ENCODE measurements at places on chromosomes 2 and 18.

- no peak for DNase-seq
Observed at GRCh38 chr2:180158961-180159360, 151.9 kb upstream of the CWC22 start.

GRCh38 chr2:179571252-179571651, 290.2 kb downstream of the ZNF385B start:
- no peak for DNase-seq

- DNase-seq, result no peak
Observed at GRCh38 chr2:204024503-204024902, 87.9 kb downstream of the ICOS start.

DNA sequence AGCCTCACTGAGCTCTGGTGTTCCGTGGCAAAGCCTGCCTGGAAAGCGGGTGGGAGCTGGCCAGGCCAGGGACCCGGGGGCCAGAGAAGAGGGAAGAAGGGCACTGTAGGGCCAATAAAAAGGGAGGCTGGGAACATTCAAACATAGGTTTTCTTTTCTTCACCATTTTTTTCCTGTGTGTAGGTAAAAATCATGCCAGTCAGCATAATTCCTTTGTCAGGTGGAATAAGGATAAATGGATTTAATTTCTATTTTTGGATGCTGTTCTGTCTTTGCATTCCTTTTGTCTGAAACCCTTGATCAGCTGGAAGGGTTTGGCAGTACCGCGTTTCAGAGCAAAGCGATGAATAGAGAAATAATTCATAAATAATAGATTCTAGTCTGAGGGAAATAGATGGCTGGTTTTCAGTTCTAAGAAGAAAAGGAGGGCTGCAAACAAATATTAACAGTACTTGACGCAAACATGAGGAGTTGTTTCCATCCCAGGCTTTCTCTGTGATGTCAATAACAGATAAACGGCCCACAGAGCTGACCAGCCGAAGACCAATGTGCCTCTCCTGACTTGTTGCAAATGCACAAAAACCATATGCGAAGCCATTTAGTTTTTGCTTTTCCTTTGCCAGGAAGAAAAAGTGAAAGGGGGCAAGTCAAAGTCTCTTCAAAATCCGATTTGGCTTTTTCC, 384.4 kb downstream of the TSN start:
- DNase-seq, result no peak

DNA sequence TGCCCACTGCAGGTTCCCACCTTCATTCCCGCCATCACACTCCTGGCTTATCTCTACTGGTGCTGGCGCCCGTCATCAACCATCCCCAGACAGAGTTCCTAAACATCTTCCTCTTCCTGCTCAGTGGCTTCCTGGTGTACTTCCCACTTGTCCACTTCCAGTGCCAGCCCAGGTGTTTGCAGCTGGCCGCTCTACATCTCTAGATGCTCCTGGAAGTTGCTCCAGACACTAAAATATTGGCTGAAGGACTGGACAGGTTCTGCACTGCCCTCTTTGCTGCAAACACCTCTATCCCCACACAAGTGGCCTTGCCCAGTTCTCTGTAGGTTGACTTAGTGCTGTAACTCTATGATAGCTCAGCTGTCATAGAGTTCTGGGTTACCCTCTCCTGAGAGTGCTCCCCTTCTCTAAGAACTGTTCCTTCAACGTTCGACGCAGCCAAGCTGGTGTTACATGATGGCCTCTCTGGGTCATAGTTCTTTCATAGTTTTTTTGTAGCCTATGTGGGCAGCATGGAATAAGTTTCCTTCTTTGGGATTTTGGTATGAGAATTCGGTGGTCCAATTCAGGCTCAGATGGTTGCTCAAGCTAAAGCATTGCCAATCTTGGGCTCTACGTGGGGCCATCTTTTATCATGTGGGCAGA, 45.8 kb upstream of the PUM2 start:
- DNase-seq, result no peak

DNA sequence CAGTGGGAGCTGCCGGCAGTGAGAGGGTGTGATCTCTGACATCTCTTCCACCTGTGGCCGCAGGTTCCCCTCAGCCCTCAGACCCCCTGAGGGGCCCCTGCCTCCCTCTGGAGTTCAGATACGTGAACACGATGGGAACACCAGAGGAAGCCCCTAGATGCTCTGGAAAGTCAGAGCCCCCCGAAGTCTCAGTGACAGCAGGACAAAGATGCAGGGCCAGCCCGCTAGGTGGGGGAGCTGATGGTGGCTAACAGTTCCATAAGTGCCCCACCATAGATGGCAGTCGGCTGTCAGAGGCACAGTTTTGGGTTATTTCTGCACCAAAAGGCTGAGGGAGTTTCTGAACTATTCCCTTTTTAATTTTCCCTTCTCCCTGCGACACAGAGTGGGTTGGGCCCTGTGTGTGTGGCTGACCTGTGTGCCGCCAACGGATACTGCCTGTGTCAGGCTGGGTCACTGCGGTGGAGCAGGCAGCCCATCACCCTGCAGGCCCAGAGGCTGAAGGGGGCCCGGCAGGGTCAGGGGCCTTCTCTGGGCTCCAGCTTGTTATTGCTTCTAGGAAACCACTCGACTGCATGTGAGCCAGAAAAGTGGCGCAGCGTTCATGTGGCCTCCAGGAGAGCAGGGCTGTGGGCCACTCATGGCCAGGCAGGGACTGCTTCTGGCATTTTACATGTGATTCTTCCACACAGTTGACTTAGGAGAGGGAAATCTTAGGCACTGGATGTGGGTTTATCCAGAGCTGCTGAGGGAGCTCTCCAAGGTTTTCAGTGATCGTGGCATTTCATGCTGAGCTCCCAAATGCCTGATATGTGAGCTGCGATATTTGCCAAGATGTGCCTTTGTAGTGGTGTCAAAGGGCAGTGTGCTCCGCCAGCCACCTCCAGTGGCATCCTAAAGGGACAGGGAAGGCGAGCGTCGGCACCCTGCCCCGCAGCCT, 225.1 kb downstream of the SH3RF3 start:
- DNase-seq, result no peak

- no peak for DNase-seq
Observed at GRCh38 chr2:13522917-13523821, 806.4 kb downstream of the TRIB2 start.

All from brain pericyte (primary cell).